ENCODE measurements at places on chromosomes 12 and 14. TPM values are rescaled to one million over a fixed set of nuclear protein-coding genes. Genes with fewer than 3 reads are reported as not detected.
A peak's percentile ranks its signal among the peaks of the same experiment; 100 is the strongest.

VWF gene
- total RNA-seq, result 496 TPM

DNA sequence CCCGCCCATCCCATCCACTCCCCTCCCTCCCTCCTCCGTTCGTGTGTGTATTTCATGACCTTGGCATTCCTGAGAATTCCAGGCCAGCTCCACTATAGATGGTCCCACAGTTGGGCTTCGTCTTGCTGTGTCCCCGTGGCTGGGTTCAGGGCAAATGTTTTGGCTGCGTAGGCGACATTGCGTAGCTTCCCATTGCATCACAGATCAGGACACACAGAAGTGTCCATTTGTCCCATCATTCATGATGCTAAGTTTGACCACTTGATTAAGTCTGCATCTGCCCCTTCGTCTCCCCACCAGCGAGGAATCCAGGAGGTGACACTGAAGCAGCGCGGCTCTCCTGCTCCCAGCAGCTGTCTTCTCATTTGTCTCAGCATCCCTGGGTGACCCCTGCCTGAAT, 38.6 kb upstream of the MMP17 start:
- DNase-seq, result no peak

DNA sequence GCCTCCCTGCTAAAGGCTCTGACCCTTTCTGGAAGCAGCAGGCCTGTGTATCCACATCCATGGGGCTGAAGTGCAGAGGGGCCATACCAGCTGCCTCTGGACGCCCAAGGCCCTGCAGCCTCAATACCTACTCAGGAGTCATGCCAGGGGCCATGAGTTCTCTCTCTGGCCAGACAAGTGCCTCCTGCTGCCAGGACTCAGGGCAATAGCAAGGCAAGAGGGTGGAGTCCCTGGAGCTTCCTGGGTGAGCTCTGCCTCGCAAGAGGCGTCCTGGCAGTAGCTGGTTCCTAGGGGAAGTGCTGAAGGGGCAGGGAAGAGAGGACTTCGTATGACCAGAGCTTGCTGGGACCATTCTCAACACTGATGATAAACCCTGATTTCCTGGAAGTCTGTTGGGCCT, 10.9 kb upstream of the ENDOU start:
- no peak for DNase-seq

GRCh38 chr14:36028218-36028617, 148.3 kb downstream of the PTCSC3 start:
- no peak for DNase-seq

- no peak for DNase-seq
Measured at GRCh38 chr12:21500786-21501257, 613 bp downstream of the RECQL start.

- no peak for DNase-seq
Measured at GRCh38 chr14:101823511-101824120, 62.1 kb downstream of the PPP2R5C start.

GRCh38 chr14:60008042-60008441, 83.7 kb upstream of the PCNX4 start:
- no peak for DNase-seq

DNA sequence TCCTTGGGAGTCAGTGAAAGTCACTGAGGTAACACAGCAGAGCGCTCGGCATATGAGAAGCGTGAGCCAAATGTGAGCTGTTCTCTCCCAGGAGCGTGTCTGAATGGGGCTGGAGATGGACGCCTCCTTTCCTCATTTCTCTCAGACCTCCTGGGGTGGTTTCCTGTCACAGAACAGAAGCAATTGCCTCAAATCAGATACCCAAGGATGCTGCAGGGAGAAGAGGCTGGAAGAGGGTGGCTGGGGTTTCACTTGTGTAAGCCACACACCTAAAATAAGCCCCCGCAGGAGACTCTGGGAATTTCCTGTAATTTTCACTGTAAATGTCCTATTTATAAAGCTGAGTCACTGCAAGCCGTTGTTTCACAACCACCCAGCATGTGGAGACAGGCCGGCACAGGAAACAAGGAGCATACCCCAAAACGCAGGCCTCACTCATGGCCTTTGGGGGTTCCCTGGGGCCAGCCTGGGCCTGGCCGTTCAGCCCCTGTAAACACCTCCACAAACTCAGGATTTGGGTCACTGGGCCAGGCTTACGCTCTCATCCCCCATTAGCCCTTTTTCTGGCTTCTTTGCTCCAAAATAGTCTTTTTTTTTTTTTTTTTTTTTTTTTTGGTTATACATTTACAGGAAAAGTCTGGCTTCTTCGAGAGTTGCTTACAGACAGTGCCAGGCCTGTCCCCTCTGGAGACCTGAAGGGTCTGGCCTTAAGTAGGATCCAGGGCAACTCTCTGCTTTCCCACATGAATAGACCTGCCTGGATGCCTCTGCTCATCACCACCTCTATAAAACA, 55.3 kb downstream of the VCPKMT start:
- peak; percentile 86 for DNase-seq

DNA sequence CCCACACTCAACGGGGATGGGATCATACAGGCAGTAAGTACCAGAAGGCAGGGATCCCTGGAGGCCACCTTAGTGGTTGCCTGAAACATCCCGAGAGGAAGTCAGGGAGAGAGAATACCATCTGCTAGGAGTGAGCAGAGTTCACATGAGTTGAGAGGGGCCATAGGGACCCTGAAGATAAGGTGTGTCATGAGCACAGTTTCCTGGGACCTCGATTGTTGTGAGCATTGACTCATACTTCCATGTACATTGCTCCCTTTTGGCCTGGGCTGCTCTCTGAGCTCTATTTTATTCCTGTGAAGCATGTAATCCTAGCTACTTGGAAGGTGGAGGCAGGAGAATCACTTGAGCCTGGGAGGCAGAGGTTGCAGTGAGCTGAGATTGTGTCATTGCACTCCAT, 120.5 kb downstream of the TBC1D30 start:
- no peak for DNase-seq
